H9 (cell line): ENCODE measurements at places on chromosomes 12 and 14.

- no peak overlapping the region for H3K27ac ChIP-seq
- peaks cover 10% of the 10 kb centered on the region; the same call in 1 of the 2 replicates for H3K4me1 ChIP-seq
- peak; percentile 81 for DNase-seq
- H3K27me3 ChIP-seq: no peaks in the 10 kb centered on the region
- no peak overlapping the region; the same call in 2 of the 3 replicates for H3K4me3 ChIP-seq
- peaks cover 12% of the 10 kb centered on the region; the same call in 2 of the 3 replicates for H3K36me3 ChIP-seq
Measured at GRCh38 chr12:101823891-101824290, 6.9 kb downstream of the GNPTAB start.

GRCh38 chr14:21868442-21869046 lies 194.9 kb upstream of the OR4E1 start:
- H3K36me3 ChIP-seq: no peaks in the 10 kb centered on the region
- DNase-seq: peak; percentile 81
- H3K27me3 ChIP-seq: no peaks in the 10 kb centered on the region
- H3K27ac ChIP-seq: no peak overlapping the region
- no peaks in the 10 kb centered on the region for H3K4me1 ChIP-seq

DNA sequence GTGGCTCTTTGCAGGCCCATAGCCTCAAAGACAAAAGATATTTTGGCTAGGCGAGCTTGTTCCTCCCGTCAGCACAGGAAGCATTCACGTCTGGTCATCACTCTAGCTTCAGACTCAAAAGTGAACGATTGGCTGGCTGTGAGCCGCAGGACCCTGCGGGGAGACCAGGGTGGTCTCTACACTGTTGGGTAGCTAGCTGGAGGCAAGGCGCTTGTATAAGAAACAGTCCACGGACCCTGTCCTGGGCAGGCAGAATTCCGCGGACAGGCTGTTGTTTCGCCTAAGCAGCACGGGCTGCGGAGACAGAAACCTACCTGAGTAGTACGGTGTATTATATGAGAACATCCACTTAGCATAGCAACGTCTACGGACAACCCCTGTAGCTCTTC lies 29.6 kb downstream of the WBP11 start:
- H3K27me3 ChIP-seq: no peaks in the 10 kb centered on the region
- no peaks in the 10 kb centered on the region for H3K4me1 ChIP-seq
- H3K27ac ChIP-seq: no peak overlapping the region
- DNase-seq: no peak
- peak overlapping the region; percentile 98 for H3K4me3 ChIP-seq

GRCh38 chr12:55771736-55772135 lies 28.8 kb downstream of the GDF11 start:
- H3K27ac ChIP-seq: no peak overlapping the region
- H3K36me3 ChIP-seq: peaks cover 19% of the 10 kb centered on the region; the same call in 2 of the 3 replicates
- H3K27me3 ChIP-seq: no peaks in the 10 kb centered on the region

DNA sequence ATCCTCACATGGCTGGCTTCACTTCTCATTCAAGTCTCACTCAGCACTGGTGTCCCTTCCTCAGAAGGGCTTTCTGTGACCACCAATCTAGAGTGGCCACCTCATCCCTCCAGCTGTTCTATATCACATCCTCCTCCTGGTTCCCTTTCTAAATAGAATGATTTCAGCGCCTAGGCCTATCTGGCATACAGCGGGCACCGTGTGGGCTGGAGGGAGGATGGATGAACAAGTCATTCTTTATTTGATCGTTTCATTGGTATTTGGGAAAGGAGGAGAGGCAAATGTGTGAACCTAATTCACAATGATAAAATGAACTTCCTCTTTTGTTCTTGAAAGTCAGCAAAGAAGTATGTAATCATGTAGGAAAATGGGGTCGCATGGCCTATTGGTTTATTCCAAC lies 394.2 kb downstream of the DPF3 start:
- no peak overlapping the region for H3K27ac ChIP-seq
- DNase-seq: no peak
- no peak overlapping the region for H3K4me3 ChIP-seq
- H3K27me3 ChIP-seq: no peaks in the 10 kb centered on the region

DNA sequence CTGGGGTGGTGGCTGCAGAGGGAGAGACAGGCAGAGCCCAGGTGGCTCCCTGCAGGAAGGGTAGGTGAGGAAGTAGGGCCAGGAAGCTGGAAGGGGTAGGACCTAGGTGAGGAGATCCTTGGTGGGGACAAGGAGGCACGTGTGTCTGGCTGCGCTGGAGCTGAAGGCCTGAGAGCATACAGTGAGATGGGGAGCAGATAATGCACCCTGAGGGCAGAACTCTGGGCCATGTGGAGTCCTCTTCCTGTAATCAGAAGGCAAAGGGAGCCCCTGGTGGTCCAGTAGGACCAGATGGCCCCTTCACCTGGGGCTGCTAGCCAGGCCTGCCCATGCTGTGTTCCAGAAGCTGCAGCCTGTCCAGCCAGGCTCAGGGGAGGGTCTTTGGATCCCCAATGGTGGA lies 15.3 kb upstream of the KRT80 start:
- H3K4me1 ChIP-seq: peaks cover 2% of the 10 kb centered on the region; the same call in 1 of the 2 replicates
- H3K27me3 ChIP-seq: no peaks in the 10 kb centered on the region
- no peaks in the 10 kb centered on the region for H3K36me3 ChIP-seq
- H3K4me3 ChIP-seq: no peak overlapping the region
- no peak overlapping the region for H3K27ac ChIP-seq
- DNase-seq: no peak

DNA sequence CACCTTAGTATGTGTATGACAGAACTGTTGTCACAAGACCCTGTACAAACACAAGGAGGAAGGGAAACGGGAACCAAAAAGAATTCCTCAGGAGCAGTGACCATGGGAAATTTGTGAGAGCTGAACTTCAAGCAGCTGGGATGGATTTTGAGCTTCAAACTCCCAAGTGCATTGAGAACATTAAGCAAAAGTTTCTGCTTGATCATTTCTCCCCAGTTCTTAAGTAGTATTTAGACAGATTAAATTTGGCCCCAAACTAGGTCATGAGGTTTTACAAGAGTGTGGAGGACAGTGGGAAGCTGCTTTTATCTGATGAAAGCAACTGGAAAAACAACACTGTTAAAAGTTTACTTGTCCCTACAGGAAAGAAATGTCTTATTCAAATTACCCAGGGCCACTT lies 206.0 kb upstream of the DCN start:
- no peaks in the 10 kb centered on the region for H3K4me1 ChIP-seq
- no peaks in the 10 kb centered on the region for H3K27me3 ChIP-seq
- no peaks in the 10 kb centered on the region for H3K36me3 ChIP-seq
- H3K27ac ChIP-seq: no peak overlapping the region
- DNase-seq: no peak

DNA sequence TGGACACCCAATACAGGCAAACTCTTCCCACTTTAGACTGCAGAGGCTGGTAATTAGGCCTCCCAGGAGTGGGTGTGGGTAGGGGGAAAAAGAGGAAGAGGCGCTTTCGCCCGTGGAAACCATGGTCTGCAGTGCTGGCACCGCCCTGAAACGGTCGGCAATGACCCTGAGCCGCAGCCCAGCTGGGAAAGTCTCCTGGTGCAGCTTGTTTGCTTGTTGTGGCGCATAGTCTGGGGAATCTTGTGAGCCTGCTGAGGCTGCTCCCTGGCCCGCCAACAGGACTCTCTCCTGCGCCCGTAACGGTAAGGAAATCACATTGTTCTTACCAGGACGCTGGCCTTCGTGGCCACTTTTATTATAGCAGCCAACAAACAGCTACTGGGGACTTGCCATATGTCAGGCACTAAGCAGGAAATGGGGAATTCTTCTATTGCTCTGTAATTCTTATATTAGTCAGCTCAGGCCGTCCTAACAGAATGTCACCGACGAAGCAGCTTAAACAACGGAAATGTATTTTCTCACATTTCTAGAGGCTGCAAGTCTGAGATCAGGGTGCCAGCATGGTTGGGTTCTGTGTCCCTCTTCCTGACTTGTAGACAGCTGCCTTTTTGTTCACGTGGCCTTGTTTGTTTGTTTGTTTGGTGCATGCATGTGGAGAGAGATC lies 52.5 kb upstream of the RIN3 start:
- H3K4me3 ChIP-seq: no peak overlapping the region
- H3K4me1 ChIP-seq: no peaks in the 10 kb centered on the region
- no peaks in the 10 kb centered on the region for H3K36me3 ChIP-seq
- no peak overlapping the region for H3K27ac ChIP-seq
- peak; percentile 37 for DNase-seq
- no peaks in the 10 kb centered on the region for H3K27me3 ChIP-seq

GRCh38 chr12:86950444-86950843 lies 694.3 kb upstream of the MGAT4C start:
- H3K27ac ChIP-seq: no peak overlapping the region
- H3K36me3 ChIP-seq: no peaks in the 10 kb centered on the region
- no peaks in the 10 kb centered on the region for H3K4me1 ChIP-seq
- H3K4me3 ChIP-seq: no peak overlapping the region

GRCh38 chr12:70260646-70261045 lies 17.4 kb downstream of the CNOT2 start:
- no peaks in the 10 kb centered on the region for H3K27me3 ChIP-seq
- no peak overlapping the region for H3K27ac ChIP-seq
- peaks cover 3% of the 10 kb centered on the region for H3K36me3 ChIP-seq
- peaks cover 2% of the 10 kb centered on the region; the same call in 1 of the 2 replicates for H3K4me1 ChIP-seq
- no peak overlapping the region for H3K4me3 ChIP-seq

DNA sequence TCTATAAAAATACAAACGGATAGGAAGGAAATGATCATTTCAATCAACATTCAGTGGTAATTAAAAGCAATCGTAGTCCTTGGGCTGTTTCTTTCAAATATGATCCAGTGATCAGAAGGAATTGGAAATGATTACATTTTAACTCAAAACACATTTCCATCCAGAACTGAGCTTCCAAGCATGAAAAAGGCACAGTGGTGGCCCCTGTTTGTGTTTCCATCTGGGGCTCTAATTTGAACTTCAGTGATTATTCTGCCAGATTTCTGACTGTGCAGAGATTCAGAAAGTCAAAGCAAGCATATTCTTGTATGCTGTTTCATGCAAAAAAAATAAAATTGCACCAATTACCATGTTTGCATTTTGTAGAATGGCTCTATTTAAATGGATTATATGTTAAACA lies 157.0 kb upstream of the LMNTD1 start:
- H3K4me3 ChIP-seq: no peak overlapping the region
- H3K4me1 ChIP-seq: no peaks in the 10 kb centered on the region
- no peaks in the 10 kb centered on the region for H3K27me3 ChIP-seq
- H3K27ac ChIP-seq: no peak overlapping the region
- H3K36me3 ChIP-seq: peaks cover 13% of the 10 kb centered on the region

- no peaks in the 10 kb centered on the region for H3K27me3 ChIP-seq
- H3K4me3 ChIP-seq: no peak overlapping the region
- no peaks in the 10 kb centered on the region for H3K4me1 ChIP-seq
- no peaks in the 10 kb centered on the region for H3K36me3 ChIP-seq
Measured at GRCh38 chr14:67480011-67480410, 8.5 kb downstream of the TMEM229B start.

DNA sequence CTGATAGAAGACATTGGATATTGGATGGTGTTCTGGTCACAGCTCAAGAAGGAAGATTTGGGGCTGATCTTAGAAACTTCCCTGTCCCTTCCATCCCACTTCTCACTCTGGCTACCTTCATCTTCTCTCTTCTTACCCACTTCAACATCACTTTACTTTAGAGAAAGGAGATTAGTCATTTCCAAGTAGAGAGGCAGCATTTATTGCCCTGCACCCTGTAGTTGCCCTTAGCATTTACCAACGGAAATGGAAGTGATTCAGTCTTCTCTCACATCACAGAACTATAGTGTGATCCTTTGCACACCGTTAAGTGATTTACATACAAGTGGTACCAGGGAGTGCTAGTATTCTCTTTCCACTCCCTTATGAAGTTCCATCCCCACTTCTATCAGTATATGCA lies 52.4 kb downstream of the PHLDA1 start:
- H3K27me3 ChIP-seq: no peaks in the 10 kb centered on the region
- H3K4me1 ChIP-seq: peaks cover 12% of the 10 kb centered on the region
- no peak overlapping the region for H3K4me3 ChIP-seq
- DNase-seq: no peak

GRCh38 chr12:26800858-26801257 lies 32.1 kb downstream of the ITPR2 start:
- H3K27me3 ChIP-seq: no peaks in the 10 kb centered on the region
- H3K27ac ChIP-seq: no peak overlapping the region
- H3K4me3 ChIP-seq: no peak overlapping the region
- no peaks in the 10 kb centered on the region for H3K36me3 ChIP-seq
- no peaks in the 10 kb centered on the region for H3K4me1 ChIP-seq

- DNase-seq: no peak
- H3K27ac ChIP-seq: no peak overlapping the region
- H3K27me3 ChIP-seq: no peaks in the 10 kb centered on the region
- H3K4me1 ChIP-seq: no peaks in the 10 kb centered on the region
- H3K36me3 ChIP-seq: no peaks in the 10 kb centered on the region
Measured at GRCh38 chr14:97319691-97320090, 522.5 kb downstream of the VRK1 start.

- no peak overlapping the region for H3K4me3 ChIP-seq
- no peaks in the 10 kb centered on the region for H3K36me3 ChIP-seq
- no peak for DNase-seq
- H3K4me1 ChIP-seq: no peaks in the 10 kb centered on the region
Measured at GRCh38 chr12:9858135-9858534, 11.0 kb downstream of the CLEC2B start.

- H3K4me3 ChIP-seq: no peak overlapping the region
- H3K36me3 ChIP-seq: peaks cover 1% of the 10 kb centered on the region; the same call in 2 of the 3 replicates
- peak; percentile 43 for DNase-seq
Measured at GRCh38 chr12:62006076-62006732, 254.0 kb upstream of the USP15 start.

DNA sequence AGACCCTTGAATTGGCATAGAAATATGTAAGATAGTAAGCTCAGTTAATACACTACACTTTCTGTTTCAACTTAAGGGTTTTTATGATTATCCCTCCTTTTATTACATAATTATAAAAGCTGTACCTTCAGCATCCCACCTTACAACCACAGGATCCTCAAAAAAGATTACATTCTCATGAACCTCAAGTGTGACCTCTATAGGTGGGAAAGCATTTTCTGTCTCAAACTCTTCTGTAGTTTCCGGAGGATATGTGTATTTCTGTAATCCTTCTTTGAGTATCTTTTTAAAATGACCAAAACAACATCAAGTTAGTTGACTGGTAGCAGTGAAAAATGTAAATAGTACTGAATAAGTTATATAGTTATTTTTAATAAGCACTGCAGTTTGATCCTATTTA lies 75.9 kb downstream of the DNAI7 start:
- no peaks in the 10 kb centered on the region for H3K36me3 ChIP-seq
- H3K27ac ChIP-seq: no peak overlapping the region
- H3K27me3 ChIP-seq: no peaks in the 10 kb centered on the region
- no peak overlapping the region for H3K4me3 ChIP-seq

- peak; percentile 87 for DNase-seq
- H3K36me3 ChIP-seq: peaks cover 18% of the 10 kb centered on the region
- H3K4me1 ChIP-seq: no peaks in the 10 kb centered on the region
- H3K27ac ChIP-seq: no peak within 1 kb of the TSS
- peak within 1 kb of the TSS; percentile 98 for H3K4me3 ChIP-seq
- H3K27me3 ChIP-seq: no peaks in the 10 kb centered on the region
Measured at GRCh38 chr14:74712499-74713394, at the start of the genes AREL1 and FCF1. TSS of gene AREL1 (minus strand) at chr14:74713080. CDS start at chr14:74685615, 27,465 bp downstream. TSS of gene FCF1 (plus strand) at chr14:74713144. CDS start at chr14:74713198, 54 bp downstream.

DNA sequence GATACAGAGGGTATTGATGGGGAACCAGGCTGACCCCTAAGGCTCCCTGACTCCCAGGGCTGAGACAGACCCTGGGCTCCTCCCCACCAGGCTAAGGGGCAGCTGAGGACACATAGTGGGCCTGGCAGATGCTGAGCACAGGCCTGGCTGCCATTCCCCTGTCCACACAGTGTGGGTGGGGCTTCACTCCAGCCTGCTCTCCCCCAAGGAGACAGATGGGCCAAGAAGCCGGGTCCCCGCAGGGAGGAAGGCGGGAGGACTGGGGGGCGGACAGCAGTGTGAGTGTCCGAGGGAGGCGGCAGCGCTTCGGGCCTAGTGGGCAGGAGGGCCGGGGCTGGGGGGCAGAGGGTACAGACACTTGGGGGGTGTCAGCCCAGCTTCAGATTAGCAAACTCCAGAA lies 32.0 kb downstream of the RFLNA start:
- no peak overlapping the region for H3K27ac ChIP-seq
- H3K27me3 ChIP-seq: no peaks in the 10 kb centered on the region
- DNase-seq: no peak
- H3K36me3 ChIP-seq: peaks cover 30% of the 10 kb centered on the region
